ENCODE measurements at places on chromosomes 6 and 20. TPM values are rescaled to one million over a fixed set of nuclear protein-coding genes. Genes with fewer than 3 reads are reported as not detected.
A peak's percentile ranks its signal among the peaks of the same experiment; 100 is the strongest.

DNA sequence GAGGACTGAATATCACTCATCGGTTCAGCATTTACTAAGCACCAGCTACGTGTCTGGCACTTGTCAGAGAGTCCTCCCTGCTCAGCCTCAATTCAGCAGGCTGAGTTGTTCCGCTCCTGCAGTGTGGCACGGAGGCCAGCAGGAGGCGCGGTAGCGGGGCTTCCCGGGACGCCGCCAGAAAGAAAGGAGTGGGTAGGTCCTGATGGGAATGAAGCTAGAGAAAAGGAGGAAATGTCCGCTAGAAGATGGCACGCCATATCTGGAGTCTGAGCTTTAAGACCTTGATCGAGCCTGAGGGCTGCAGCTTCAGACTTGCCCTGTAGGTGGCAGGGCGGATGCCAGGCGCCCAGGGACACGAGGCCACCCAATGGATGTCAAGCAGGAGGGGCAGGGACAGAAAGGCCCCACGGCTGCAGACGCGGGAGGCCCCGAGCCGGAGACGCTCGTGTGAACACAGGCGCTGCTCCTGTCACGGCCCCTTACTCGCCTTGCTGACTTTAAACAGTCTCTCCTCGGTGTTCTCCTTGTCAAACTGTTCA lies 18.7 kb downstream of the SERPINB6 start:
- peak; percentile 93 for DNase-seq

Gene SLC22A2
- not detected for total RNA-seq

Gene GRIK2
- total RNA-seq, result 0.04 TPM

Gene VSX1
- total RNA-seq, result not detected

Gene ENPP1
- 6.1 TPM for total RNA-seq

DNA sequence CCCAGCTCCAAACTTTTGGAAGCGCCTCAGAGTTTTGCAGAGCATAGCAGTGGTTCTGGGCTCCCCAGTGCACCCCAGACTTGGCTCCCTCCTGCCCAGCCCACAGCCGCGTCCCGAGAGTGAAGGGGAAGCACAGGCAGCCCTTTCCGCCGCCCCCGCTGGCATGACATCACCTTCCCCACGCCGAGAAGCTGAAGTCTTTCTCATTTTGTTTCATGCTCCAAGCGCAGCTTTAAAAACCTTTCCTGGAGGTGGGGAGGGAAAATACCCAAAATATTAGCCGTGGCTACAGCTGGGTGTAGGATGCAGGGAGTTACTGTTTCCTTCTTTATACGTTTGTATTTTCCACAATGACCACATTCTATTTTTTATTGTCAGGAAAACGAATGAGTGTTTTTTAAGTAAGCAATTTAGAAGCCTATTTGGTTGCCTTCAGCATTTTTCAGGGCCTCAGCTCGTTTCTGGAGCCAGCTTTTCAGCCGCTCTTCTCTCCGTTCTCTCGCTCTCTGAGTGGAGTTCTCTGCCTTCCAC lies 72.9 kb downstream of the SNX5 start:
- DNase-seq, result peak; percentile 55

DNA sequence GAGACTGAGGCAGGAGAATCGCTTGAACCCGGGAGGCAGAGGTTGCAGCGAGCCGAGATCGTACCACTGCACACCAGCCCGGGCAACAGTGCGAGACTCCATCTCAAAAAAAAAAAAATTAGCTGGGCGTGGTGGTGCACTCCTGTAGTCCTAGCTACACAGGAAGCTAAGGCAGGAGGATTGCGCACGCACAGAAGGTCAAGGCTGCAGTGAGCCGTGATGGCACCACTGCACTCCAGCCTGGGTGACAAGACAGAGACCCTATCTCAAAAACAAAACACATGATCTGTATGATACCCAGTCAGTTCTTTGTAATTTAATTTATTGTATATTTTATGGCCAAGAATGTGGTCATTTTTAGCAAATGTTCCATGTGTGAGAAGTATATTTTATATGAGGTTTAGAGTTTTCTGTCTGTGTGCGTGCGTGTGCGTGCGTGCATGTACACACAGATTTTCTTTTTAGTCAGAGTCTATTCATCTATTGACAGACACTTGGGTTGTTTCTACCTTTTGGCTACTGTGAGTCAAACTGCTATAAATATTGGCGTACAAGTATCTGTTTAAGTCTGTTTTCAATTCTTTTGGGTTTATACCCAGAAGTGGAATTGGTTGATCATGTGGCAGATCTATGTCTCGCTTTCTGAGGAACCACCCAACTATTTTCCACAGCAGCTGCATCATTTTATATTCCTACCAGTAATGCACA lies 22.2 kb upstream of the MYL9 start:
- no peak for DNase-seq

Gene LAMA4
- total RNA-seq, result 18.7 TPM

DNA sequence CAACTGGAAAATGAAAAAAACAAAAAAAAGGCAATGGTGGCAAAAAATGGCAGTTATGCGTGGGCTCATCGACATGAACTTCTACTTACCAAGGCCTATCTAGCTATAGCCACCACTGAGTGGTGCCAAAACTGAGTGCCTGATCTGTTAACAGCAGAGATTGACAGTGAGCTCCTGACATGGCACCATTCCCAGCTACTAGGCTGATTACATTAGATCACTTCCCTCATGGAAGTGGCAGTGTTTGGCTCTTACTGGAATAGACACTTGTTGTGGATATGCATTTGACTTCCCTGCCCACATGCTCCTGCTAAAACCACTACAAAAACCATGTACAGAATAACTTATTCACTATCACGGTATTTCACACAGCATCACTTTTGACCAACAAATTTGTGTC lies 216.1 kb upstream of the SGK1 start:
- no peak for DNase-seq

- DNase-seq, result no peak
These were observed 182.3 kb downstream of the MTFR2 start for GRCh38 chr6:136067731-136068341.

DNA sequence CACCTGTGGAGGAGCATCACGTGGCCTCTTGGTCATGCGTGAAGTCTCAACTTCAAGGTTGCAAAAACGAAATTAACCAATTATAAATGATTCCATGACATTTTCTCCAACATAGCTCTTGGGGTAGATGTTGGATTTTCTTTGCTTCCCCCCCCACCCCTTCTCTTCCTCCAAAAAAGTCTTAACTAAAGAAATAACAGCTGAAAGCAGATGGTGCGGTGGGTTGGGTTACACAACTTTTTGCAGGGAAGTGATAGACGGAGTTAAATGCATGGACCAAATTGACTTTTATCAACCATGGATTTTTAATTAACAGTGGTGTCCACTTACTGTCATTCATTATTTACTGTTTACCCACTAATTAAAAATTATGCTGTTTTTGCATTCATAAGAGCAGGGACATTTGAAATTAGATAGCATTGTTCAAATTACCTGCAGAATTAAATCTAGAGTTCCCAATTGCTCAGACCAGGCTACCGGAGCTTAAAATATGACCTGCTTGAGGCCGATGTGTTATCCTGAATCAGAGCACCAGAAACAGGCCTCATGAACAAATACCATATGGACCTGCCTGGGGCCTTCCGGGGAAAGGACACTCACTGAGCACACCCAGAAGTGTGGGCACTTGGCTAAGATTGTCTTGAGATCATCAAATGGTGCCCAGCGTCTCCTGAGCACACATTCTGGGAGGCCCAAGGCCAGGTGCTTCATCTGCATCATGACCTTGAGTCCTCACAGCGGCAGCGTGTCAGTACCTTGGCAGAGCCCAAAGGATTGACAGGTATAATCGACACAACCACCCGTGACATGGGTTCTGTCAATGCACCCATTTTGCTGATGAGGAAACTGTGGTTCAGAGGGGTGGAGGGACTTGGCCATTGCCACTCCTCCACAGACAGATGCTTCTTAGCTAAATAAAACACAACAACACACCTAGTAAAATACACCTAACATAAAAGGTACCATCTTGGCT lies 41.5 kb downstream of the APCDD1L start:
- DNase-seq, result no peak

Gene SNAP91
- not detected for total RNA-seq

DNA sequence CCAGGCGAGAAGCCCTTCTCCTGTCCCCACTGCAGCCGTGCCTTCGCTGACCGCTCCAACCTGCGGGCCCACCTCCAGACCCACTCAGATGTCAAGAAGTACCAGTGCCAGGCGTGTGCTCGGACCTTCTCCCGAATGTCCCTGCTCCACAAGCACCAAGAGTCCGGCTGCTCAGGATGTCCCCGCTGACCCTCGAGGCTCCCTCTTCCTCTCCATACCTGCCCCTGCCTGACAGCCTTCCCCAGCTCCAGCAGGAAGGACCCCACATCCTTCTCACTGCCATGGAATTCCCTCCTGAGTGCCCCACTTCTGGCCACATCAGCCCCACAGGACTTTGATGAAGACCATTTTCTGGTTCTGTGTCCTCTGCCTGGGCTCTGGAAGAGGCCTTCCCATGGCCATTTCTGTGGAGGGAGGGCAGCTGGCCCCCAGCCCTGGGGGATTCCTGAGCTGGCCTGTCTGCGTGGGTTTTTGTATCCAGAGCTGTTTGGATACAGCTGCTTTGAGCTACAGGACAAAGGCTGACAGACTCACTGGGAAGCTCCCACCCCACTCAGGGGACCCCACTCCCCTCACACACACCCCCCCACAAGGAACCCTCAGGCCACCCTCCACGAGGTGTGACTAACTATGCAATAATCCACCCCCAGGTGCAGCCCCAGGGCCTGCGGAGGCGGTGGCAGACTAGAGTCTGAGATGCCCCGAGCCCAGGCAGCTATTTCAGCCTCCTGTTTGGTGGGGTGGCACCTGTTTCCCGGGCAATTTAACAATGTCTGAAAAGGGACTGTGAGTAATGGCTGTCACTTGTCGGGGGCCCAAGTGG lies 5.3 kb downstream of the SNAI1 start:
- no peak for DNase-seq

Gene LPA
- total RNA-seq, result not detected

GRCh38 chr6:17179530-17180073 lies 77.8 kb downstream of the STMND1 start:
- no peak for DNase-seq

DNA sequence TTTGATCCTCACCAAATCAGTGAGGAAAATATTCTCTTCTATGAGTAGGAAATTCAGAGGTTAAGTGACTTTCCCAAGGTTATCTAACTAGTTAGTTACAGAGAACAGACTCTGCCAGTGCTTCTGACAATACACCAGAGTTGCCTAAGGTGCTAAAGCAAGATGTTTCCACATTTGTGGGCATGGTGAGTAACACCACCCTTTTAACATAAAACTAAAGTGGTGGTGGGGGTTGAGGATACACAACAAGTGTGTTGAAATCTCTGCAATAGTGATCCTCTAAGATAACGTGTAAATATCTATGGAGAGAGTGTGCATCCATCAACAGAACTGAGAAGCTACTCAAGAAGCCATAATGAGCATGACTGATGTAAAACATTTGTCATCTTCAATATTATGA lies 11.7 kb downstream of the VNN2 start:
- DNase-seq, result no peak

Gene C2
- 5.9 TPM for total RNA-seq

Gene MRPS26
- total RNA-seq, result 81.1 TPM

DNA sequence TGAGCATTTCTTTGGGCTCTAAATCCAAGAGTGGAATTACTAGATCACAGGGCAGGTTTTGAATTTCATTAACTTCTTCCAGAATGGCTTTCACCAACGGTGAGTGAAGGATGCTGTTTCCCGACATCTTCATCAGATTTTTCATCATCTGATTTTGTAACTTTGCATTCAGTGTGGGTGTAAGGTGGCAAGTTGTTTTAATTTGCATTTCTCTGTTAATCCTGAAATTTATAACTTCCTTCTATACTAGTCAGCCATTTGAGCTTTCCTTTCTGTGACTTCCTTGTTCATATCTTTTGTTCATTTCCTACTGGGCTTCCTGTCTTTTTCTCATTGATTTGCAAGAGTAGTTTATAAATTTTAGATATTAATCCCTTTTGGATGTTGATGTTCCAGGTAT lies 18.7 kb upstream of the HCK start:
- no peak for DNase-seq

Gene ZC3H12D
- 1.3 TPM for total RNA-seq

GRCh38 chr6:163963205-163964120 lies 548.9 kb downstream of the QKI start:
- DNase-seq, result no peak

- no peak for DNase-seq
These were observed 21.0 kb downstream of the WASF1 start for GRCh38 chr6:110158479-110158878.

DNA sequence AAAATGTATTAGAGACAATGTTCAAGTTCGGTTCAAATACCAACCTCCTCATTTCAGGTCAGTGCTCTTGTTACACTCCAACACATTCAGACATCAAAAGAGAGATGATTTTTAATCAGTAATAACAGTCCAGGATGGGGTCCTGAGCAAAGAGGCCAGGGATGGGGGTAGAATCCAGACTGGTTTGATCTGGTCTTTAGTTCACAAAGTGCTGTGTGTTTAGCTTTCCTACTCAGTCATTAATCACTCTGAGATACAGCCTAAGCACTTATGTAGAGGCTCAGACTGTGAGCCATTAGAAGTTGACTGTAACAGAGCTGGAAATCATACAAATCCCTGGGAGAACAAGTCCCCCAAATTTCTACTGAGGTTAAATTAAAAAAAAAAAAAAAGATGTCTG lies 241.6 kb downstream of the PTPRK start:
- no peak for DNase-seq

- DNase-seq, result no peak
These were observed 113.5 kb upstream of the GLP1R start for GRCh38 chr6:38935051-38935450.

DNA sequence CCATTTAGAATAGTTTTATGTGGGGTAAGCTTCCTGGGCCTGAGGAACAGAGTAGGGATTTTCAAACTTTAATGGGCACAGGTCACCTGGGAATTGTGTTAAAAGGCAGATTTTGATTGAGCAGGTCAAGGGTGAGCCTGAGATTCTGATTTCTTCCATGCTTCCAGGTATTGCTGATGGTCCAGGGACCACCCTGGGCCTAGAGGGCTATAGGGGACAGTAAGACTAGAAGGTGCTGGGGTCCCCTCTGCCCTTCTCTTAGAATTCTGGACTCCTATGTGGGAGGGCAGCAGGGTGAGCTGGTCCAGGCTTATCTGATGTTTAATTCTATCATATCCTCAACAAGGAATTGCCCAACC lies 2.6 kb downstream of the DDR1 start:
- no peak for DNase-seq

Gene OVOL2
- total RNA-seq, result 46.6 TPM

- DNase-seq, result peak; percentile 50
These were observed 42.6 kb downstream of the PLCG1 start for GRCh38 chr20:41179961-41180360.

Gene TSPO2
- total RNA-seq, result not detected

Gene CST5
- not detected for total RNA-seq

Gene EYS
- not detected for total RNA-seq

Gene MYCT1
- 6.3 TPM for total RNA-seq

Gene MAP3K4
- 33.8 TPM for total RNA-seq

Gene SMPD2
- 24.9 TPM for total RNA-seq

Gene CCN2
- total RNA-seq, result 128 TPM

Gene C4B
- total RNA-seq, result 6.9 TPM

Measured in lower leg skin (tissue), 4 donors.